ENCODE measurements at places on chromosomes 5 and 9.

DNA sequence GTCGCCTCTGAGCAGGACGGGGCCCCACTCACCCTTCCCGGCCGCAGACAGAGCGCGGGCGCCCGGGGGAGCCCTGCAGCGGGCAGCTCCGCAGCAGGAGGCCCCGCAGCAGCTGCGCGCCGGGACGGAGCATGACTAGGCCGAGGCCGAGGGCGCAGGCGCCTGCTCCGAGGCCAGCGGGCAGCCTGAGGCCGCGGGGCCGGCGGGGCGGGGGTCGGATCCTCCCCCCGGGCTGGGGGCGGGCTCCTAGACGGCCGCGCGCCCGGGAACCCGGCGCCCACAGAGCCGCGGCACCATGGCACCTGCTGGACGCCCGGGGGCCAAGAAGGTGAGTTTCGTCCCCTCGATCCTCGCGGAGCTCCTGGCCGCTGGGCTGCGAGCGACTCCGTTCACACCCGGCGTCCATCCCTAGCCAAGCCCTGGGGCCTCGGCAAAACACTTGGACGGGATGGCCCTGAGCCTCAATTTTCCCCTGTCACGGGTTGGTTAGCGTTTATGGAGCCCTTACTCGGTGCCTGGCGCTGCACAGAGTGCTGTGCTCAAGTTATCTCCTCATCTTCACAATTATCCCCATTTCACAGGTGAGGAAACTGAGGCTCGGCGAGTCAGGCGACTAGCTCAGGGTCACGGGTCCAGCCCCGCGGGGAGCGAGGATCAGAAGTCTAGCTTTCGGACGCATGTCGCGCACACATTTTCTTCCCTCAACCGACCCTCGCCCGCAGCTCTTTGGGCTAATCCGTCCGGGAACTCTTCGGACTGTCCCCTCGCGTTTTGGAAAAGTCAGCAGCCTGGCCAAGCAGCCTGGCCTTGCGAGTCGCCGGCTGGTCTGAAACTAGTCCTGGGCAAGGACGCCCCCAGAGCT, at the start of the genes BHMT2 and DMGDH:
BHMT2 (plus strand) TSS at position 280 of the 862 bp plus-strand sequence; CDS start at position 296, 16 bp downstream.
DMGDH (minus strand) TSS at position 187 of the 862 bp plus-strand sequence; CDS start at position 133, 54 bp downstream.
- DNase-seq: peak; percentile 70

DNA sequence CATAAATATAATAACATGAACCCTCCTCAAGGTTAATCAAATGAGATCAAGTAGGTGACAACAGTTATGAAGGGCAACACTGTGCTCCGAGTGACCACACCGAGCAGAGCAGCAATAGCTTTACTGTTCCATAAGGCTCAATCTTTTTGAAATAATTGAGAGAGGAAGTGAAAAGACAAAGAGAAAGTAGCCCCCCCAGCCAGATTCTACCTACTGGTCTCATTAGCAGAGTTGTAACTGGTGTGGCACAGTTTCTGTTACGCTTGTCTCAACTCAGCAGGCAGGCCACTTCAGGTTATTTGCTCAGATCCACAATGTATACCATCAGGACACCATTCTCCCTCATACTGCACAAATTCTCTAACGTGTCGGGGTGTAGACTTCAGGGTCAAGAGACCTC, 14.0 kb downstream of the PRUNE2 start:
- DNase-seq: no peak

- DNase-seq: no peak
Measured at GRCh38 chr9:13266167-13266566, 13.3 kb downstream of the MPDZ start.

- no peak for DNase-seq
Measured at GRCh38 chr9:75615284-75615683, 275.2 kb upstream of the PCSK5 start.

DNA sequence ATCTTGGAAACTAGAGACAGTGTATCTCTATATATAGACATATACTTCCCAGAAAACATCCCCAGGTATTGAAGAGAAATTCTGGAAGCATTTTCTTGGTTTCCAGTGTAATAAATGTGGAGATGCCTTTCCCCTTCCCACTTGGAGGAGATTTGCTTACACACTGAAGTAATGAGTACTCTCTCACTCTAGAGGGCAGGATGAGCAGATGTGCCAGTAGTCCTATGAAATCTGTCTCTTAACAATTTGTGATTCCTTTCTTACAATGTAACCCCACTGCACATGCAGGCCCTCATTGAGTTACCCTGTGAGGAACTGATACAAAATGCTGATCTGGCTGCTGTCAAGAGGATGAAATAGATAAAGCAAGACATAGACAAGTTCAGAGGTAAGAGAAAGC, 567.2 kb downstream of the SLCO4C1 start:
- no peak for DNase-seq

GRCh38 chr9:34374905-34375552, 1.7 kb downstream of the MYORG start:
- no peak for DNase-seq

DNA sequence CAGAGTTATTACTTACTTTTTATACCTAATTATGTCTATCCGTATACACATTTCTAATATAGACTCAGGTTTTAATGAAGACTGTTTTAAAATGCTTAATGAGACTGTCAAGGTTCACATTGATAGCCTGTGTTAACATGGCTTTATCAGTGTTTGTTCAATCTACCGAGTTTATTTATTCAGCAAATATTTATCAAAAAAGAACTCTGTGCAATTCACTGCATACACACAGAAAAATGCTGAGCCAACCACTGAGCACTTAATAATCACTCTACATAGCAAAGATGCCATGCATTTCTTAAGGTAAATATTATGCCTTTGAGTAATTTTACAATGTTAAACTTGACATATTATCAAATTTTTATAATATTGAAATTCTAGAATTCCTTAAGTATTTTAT, 428.2 kb downstream of the ANXA1 start:
- no peak for DNase-seq
